ENCODE measurements at places on chromosomes 16 and 17. TPM values are rescaled to one million over a fixed set of nuclear protein-coding genes. Genes with fewer than 3 reads are reported as not detected.

KRT33B gene
- polyA plus RNA-seq = 0.44 TPM

VASN gene
- polyA plus RNA-seq = 10.8 TPM

GPRC5B gene
- polyA plus RNA-seq = 126 TPM

NLRC3 gene
- 2.3 TPM for polyA plus RNA-seq

TMEM114 gene
- polyA plus RNA-seq = 5.8 TPM

ENPP7 gene
- polyA plus RNA-seq = not detected

Measured in spinal cord (tissue), 10 donors.